ENCODE measurements at places on chromosomes 5 and 9. TPM values are rescaled to one million over a fixed set of nuclear protein-coding genes. Genes with fewer than 3 reads are reported as not detected.

DNA sequence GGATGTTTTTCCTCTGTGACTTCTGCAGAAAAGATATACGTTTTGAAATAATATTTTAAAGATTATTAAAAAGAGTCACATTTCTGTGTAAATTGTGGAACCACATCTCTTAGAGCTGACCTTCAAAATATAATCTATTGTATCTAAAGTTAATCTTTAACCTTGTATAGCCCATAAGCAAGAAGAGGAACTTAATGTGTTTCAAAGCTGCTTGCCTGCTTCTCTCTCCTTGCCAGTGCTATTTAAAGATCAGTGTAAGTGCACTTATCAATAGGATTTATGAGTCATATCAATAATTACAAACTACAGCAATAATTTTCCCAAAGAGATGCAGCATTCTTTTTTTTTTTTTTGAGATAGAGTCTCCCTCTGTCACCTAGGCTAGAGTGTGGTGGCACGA is 29.4 kb upstream of the GDA start:
- no peaks in the 10 kb centered on the region for H3K36me3 ChIP-seq
- no peaks in the 10 kb centered on the region for H3K27me3 ChIP-seq
- H3K4me3 ChIP-seq, result no peak overlapping the region
- no peak for DNase-seq

- H3K27ac ChIP-seq, result no peak overlapping the region
- DNase-seq, result no peak
- H3K4me3 ChIP-seq, result no peak overlapping the region
These were observed 357.5 kb downstream of the CAAP1 start for GRCh38 chr9:26535151-26535550.

F12 gene
- 5.7 TPM for total RNA-seq

GRCh38 chr5:136814619-136815378 is 449.5 kb upstream of the TRPC7 start:
- no peak overlapping the region for H3K27ac ChIP-seq
- H3K27me3 ChIP-seq, result peaks cover 4% of the 10 kb centered on the region

PCDHGA5 gene
- total RNA-seq, result 0.39 TPM

- H3K27ac ChIP-seq, result no peak overlapping the region
- H3K4me1 ChIP-seq, result no peaks in the 10 kb centered on the region
- no peaks in the 10 kb centered on the region for H3K27me3 ChIP-seq
- H3K36me3 ChIP-seq, result peaks cover 40% of the 10 kb centered on the region
- no peak overlapping the region for H3K4me3 ChIP-seq
These were observed 183.5 kb downstream of the NIPBL start for GRCh38 chr5:37060030-37060429.

GRCh38 chr9:87545858-87546257 is 48.2 kb downstream of the DAPK1 start:
- H3K27ac ChIP-seq, result peak overlapping the region; percentile 27
- no peak overlapping the region for H3K4me3 ChIP-seq
- peaks cover 38% of the 10 kb centered on the region for H3K36me3 ChIP-seq

GRCh38 chr9:37936965-37937364 is 33.0 kb upstream of the SLC25A51 start:
- H3K4me3 ChIP-seq, result no peak overlapping the region
- H3K27ac ChIP-seq, result no peak overlapping the region
- H3K27me3 ChIP-seq, result no peaks in the 10 kb centered on the region
- peaks cover 3% of the 10 kb centered on the region for H3K36me3 ChIP-seq
- DNase-seq, result no peak
- peaks cover 34% of the 10 kb centered on the region for H3K4me1 ChIP-seq

GRCh38 chr9:105246656-105247173 is 2.3 kb downstream of the SLC44A1 start:
- H3K27ac ChIP-seq, result peak overlapping the region; percentile 96
- peaks cover 8% of the 10 kb centered on the region for H3K27me3 ChIP-seq
- peak overlapping the region; percentile 95 for H3K4me3 ChIP-seq
- no peak for DNase-seq

- no peak for DNase-seq
- peak overlapping the region; percentile 66 for H3K4me3 ChIP-seq
- H3K27ac ChIP-seq, result peak overlapping the region; percentile 95
- H3K36me3 ChIP-seq, result peaks cover 8% of the 10 kb centered on the region
- no peaks in the 10 kb centered on the region for H3K27me3 ChIP-seq
- peaks cover 29% of the 10 kb centered on the region for H3K4me1 ChIP-seq
These were observed 6.3 kb downstream of the SPTAN1 start for GRCh38 chr9:128558431-128559310.

DNA sequence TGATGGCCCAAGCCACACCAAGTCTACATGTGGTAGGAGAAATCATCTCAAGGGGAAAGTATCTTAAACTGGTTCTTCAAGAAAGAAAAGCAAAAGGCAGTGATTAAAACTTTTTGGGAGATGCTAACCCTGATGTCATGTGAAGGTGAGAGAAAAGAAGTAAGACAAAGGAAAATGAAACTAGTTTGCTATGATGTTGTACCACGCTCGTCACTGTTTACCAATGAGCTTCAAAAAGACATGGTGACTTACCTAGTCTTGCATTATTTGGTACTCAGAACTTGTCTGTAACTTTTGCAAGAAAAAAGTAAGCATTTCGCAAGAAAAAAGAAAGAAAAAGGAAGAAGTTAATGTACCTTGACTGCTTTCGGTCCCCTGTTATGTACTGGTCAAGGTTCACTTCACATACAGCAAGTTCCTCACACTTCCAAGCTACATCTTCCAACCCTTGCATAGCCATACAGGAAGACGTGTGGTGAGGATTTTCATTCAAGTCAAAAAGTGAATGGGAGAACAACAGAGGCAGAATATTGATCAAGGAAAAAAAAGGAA is 739.3 kb downstream of the NR2F1-AS1 start:
- H3K27ac ChIP-seq, result no peak overlapping the region
- H3K4me3 ChIP-seq, result no peak overlapping the region
- H3K36me3 ChIP-seq, result no peaks in the 10 kb centered on the region
- no peaks in the 10 kb centered on the region for H3K27me3 ChIP-seq
- no peaks in the 10 kb centered on the region for H3K4me1 ChIP-seq
- no peak for DNase-seq

DNA sequence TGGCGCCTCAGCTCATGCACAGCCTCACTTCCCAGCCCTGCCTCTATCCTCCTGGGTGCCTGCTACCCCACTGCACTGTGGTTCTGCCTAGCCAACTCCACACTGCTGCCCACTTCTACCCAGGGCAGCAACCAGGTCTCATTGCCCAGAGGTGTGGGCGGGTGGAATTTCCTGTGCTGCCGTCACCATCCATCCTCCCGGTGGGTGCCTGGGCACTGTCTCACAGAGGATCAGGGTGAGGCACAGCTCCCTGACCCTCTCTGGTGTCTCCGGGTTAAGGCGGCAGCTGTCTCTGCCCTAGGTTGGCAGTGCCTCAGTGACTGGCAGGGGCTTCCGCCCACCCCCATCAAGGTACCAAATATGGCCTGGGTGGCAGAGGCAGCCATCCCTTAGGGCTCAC is 4.3 kb upstream of the MTMR12 start:
- no peak for DNase-seq
- no peaks in the 10 kb centered on the region for H3K36me3 ChIP-seq
- H3K27me3 ChIP-seq, result no peaks in the 10 kb centered on the region
- H3K4me1 ChIP-seq, result no peaks in the 10 kb centered on the region

DNA sequence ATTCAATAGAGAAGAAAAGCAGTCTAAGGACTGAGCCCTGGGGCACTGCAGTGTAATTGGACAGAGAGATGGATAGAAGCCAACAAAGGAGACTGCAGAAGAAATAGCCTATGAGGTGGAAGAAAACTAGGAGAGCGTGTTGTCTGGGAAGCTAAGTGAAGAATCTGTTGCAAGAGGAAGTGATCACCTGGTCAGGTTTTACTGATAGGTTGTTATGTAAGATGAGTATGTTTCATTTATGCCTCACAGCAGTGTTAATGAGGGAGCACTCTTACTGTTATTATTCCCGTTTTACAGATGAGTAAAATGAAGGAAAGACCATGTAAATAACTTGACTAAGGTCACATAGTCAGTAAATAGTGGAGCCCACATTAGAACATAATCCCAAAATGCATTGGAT is 80.0 kb upstream of the GRHPR start:
- no peaks in the 10 kb centered on the region for H3K4me1 ChIP-seq
- H3K27ac ChIP-seq, result no peak overlapping the region
- no peaks in the 10 kb centered on the region for H3K36me3 ChIP-seq
- no peak overlapping the region for H3K4me3 ChIP-seq

DNA sequence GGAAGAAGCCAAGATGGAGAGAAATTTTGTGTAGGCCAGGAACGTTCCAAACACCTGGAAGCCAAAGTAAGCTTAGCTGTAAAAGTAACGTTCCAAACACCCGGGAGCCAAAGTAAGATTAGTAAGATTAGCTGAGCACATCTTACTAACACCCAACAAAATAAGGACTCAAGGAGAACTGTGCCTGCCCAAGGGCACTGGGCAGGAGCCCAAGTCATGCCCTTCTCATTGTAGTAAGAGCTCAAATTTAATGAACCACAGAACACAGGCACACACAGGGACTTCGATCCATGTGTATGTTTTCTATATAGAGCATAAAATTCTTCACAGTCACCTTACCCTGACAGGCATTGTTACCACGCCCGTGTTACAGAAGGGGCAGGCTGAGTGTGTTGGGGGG is 36.1 kb upstream of the NXNL2 start:
- H3K4me1 ChIP-seq, result peaks cover 12% of the 10 kb centered on the region
- H3K27ac ChIP-seq, result no peak overlapping the region
- H3K4me3 ChIP-seq, result no peak overlapping the region
- no peaks in the 10 kb centered on the region for H3K27me3 ChIP-seq
- DNase-seq, result no peak

GRCh38 chr9:96619124-96619465 is 548 bp downstream of the CDC14B start:
- H3K4me3 ChIP-seq, result no peak overlapping the region
- H3K27ac ChIP-seq, result no peak overlapping the region
- no peak for DNase-seq

DNA sequence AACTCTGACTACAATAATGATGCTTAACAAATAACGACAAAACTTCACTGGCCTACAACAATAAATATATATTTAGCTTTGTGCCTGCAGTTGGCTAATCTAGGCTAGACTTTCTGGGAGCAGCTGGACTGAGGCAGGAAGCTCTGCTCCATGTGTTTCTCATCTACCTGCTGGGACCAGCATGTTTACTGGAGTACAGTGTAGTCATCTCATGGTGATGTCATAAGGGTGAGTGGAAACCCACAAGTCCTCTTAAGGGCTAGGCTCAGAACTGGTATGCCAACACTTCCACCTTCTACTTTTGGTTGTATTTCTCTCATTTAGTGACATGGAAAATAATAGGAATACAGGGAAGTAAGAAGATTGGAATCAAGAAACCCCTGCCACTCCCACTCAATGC is 85.7 kb upstream of the NIPBL start:
- H3K36me3 ChIP-seq, result no peaks in the 10 kb centered on the region
- no peak overlapping the region for H3K27ac ChIP-seq
- H3K27me3 ChIP-seq, result no peaks in the 10 kb centered on the region
- no peak for DNase-seq
- H3K4me1 ChIP-seq, result no peaks in the 10 kb centered on the region

- no peak overlapping the region for H3K4me3 ChIP-seq
- no peak for DNase-seq
- no peaks in the 10 kb centered on the region for H3K36me3 ChIP-seq
These were observed 18.6 kb upstream of the ANKRD18A start for GRCh38 chr9:38638881-38639576.

MAN2A1 gene
- 62.8 TPM for total RNA-seq

JAKMIP2 gene
- 13.8 TPM for total RNA-seq

LRRC19 gene
- 0.29 TPM for total RNA-seq

DNA sequence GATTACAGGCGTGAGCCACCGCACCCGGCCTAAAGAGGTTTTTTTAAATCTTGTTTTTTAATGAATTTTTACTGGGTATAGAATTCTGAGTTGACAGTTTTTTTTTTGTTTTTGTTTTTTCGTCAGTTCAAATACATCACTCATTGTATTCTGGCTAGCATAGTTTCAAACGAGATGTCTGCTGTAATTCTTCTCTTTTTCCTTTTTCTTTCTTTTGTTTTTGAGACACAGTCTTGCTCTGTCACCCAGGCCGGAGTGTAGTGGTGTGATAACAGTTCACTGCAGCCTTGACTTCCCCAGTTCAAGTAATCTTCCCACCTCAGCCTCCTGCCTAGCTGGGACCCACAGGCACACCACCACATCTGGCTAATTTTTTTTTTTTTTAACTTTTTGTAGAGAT is 2.2 kb upstream of the PRRT1B start:
- no peaks in the 10 kb centered on the region for H3K4me1 ChIP-seq
- H3K27me3 ChIP-seq, result peaks cover 26% of the 10 kb centered on the region
- no peaks in the 10 kb centered on the region for H3K36me3 ChIP-seq
- no peak overlapping the region for H3K27ac ChIP-seq
- H3K4me3 ChIP-seq, result no peak overlapping the region
- no peak for DNase-seq

DNA sequence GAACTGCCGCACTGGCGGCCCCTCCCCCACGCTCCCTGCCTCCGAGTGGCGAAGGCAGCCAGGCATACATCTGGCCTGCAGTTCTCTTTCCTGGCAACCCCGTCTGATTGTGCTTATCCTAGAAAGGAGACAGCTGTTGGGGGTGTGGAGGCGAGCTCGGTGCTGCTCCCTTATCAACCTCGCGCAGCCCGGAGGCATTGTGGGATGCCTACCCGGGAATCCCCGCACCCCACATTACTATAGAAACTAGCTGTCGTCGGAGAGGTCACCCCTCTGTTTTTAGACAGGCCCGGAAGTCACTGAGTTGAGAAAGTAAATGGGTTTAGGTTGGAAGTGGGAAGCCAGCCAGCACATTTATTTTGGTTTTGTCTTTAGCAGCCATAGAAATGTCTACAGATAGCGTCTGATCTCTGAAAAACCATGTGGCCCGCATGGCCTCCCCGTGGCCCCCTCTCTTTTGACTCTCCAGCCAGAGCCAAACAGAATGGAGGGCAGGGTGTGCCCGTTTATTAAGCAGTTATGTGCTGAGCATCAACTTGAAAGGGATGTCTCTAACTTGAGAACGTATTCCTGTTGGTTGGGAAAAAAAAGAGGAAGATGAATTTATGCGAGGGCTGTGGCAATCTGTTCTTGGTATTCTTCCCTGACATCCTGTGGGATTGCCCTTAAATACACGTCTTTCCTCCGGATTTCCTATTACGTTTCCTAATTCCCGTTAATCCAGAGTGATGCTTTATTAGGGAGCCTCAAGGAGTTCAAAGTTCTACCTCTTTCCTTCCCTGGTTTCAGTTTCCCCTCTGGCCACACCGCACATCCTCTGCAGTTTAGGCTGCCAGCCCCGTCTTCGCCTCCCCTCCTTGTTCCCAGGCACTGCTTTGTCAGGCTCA is 3.9 kb downstream of the STC2 start:
- no peak for DNase-seq
- peaks cover 45% of the 10 kb centered on the region for H3K27me3 ChIP-seq
- H3K4me1 ChIP-seq, result peaks cover 43% of the 10 kb centered on the region
- peak overlapping the region; percentile 37 for H3K27ac ChIP-seq
